ENCODE measurements at places on chromosomes 7 and 10.

DNA sequence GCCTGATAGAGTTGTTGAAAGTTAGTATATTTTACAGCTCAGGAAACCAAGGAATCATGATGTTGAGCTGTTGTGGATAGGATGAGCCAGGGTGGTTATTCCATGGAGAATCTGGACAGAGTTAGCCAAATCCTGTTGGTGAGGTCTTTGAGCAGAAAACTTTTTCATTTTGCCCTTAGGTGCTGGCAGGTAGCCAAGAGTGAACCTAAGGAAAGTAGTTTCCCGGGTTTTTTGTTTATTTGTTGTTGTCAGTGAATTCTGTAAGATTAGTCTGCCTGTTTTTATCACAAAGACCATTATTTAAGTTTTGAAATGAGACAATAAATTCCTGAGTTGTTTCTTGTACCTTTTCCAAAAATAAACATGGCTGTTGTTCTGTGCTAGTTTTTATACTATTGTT is 61.0 kb downstream of the GALNT11 start:
- DNase-seq = no peak

DNA sequence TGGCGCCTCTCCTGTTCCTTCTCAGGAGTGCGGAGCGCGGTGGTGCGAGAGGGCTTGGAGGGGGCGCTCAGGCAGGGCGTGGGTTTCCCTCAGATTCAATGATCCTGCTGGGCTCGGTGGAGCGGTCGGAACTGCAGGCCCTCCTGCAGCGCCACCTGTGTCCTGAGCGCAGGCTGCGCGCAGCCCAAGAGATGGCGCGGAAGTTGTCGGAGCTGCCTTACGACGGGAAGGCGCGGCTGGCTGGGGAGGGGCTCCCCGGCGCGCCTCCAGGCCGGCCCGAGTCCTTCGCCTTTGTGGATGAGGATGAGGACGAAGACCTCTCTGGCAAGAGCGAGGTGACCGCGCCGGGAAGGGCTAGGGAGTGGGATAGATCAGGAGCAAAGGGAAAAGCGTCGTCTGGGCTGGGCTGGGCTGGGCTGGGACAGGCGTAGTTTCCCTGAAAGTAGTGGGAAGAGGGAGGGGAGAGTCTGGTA is 17.0 kb downstream of the FAM131B start:
- DNase-seq = peak; percentile 66

GRCh38 chr10:129541200-129541599 is 74.2 kb downstream of the MGMT start:
- DNase-seq = no peak

DNA sequence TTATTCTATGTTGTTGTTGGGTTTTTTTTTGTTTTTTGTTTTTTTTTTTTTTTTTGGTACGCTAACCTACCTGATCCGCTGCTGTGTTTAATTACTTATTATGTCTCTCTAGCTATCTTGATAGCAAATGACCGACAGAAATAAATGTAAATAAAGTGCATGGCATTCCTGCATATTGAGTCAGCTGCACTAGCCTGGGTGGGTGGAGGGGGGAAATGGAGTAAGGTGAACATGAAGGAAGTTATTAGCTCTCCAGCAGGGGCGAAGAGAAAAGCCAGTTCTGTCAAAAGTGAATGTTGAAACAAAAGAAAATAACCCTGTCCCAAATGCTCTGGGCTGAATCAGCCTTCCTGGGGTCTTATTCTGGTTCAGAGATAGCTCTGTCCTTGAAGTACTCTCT is 210.7 kb upstream of the MDFIC start:
- no peak for DNase-seq

Data from stimulated activated CD4-positive, alpha-beta T cell treated with anti-CD3 and anti-CD28 coated beads, Interleukin-4, amount 100 ng/mL, for 1 hour (primary cell).